MCF 10A (cell line): ENCODE measurements at places on chromosomes 6 and 20.

GRCh38 chr6:143107911-143108761 lies 47.4 kb downstream of the AIG1 start:
- no peak for DNase-seq

DNA sequence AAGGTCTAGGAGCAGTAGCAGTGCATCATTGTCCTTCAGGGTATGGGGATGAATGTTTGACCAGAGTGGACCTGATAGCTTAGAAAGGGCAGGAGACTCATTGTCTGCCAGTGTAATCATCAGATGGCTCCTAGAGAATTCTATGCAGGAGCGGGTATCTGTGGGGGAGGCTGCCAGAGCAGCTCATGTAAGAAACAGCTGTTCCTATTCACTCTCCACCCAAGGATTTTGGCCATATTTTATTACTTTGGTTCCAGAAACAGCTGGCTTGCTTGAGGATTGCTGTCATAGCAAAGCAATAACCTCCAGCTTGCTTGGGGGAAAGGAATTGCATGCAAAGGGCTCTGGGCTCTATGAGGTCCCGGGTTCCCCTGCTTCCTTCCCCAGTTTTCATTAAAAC lies 44.1 kb downstream of the RALY start:
- DNase-seq: no peak

GRCh38 chr6:14023855-14024254 lies 93.7 kb upstream of the CD83 start:
- DNase-seq: no peak

DNA sequence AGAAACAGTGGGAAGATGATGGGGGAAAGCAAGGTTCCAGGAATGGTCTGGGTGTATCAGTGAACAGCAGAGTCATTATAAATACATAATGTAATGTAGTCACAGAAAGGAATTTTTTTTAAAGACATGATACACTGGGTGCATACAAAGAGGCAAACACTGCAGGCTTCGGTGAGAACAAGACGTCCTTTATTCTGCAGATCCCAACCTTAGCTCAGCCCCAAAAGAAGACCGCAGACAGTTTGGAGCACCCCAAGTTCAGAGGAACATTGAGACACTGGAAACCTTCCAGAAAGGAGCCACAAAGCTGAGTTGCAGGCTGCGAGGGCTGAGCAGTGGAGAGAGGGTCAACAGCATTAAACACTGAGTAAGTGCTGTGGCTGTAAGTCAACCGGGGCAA lies 30.6 kb upstream of the FOXC1 start:
- no peak for DNase-seq

DNA sequence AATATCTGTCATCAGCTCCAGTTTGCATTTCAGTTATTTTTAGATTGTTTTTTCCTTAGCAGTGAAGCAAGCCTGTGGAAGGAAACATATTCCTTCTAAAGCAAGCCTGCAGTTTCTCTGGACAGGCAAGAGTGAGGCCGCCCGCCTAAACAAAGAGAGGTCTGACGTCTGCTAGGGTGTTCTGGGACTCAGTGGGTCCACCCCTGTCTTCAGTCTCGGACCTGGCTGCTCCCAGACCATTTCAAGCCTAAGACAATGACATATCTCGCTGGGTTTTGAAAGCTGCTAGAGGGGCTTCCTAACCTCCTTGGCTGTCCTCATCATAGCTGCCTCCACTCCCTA lies 36.8 kb upstream of the RNF24 start:
- no peak for DNase-seq

GRCh38 chr6:85551264-85551663 lies 42.4 kb downstream of the SNX14 start:
- no peak for DNase-seq

GRCh38 chr20:38115205-38115604 lies 49.9 kb downstream of the TGM2 start:
- DNase-seq: no peak

DNA sequence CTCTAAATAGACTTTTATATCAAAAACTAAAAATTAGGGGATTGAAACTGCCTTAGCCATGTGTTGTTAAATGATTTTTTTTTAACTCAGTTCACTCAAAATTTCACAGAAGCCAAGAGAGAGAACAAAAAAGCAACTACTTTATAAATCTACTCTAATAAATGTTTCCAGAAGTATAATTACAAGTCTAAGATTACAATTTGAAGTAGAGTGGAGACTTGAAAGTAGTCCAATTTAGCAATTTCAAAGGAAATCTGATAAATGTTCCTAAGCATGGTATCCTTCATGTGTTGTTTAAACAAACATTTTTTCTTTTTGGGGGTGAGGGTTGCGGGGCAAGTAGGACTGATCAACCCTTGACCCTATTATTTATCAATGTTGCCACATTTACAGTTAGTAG lies 72.6 kb downstream of the PHIP start:
- no peak for DNase-seq

GRCh38 chr20:57756921-57757320 lies 47.1 kb upstream of the PMEPA1 start:
- DNase-seq: no peak

- DNase-seq: no peak
These were observed 3.1 kb downstream of the KLHL32 start for GRCh38 chr6:96927660-96928059.

DNA sequence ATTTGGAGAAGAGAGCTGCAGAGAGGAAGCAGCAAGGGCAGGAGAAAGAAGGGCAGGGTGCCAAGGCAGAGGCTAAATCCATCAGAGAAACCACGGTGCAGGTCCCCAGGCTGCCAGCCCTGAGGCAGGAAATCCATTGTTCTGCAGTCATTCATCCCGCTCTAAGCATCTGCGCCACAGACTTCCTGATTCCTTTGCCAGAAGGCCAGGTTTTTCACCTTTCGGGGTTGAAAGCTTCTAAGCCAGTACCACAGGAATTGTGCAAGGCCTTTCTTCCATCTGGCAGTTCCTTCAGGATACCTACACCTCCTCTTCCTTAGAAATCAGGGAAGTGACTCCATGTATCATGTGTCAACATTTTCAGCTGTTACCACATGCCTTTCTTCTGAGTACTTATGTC lies 45.6 kb downstream of the ADGRF5 start:
- peak; percentile 96 for DNase-seq

DNA sequence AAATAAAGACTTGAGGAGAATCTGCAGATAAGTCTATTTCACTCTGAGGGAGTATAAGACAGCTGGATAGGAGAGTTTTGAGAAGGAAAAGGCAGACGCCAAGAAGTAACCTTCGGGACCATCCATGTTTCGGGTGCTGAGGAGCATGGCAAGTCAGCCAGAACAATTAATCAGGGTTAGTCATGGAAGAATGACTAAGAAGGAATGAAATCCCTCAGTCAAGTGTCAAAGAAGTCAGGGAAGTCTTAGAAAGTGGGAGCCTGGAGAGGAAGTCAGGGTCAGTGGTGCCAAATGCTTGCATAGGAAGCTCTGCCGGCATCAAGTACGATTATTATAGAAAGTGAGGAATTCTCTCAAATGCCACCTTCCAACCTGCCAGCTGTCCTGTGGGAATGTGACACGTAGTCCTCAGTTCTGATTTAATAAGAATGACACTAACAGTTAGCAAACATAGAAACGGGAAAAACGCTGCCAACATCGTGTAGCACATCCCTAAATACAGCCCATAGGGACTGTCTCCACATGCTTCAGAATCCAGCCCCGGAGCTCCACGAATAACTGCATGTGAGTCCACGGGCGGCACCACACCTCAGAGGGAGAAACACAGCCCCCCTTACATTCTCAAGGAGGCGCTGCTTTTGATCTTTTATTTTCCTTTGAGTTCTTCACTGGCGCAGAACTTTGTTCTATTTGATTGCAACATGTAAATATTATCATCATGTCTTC lies 602.7 kb downstream of the PRKN start:
- peak; percentile 18 for DNase-seq

DNA sequence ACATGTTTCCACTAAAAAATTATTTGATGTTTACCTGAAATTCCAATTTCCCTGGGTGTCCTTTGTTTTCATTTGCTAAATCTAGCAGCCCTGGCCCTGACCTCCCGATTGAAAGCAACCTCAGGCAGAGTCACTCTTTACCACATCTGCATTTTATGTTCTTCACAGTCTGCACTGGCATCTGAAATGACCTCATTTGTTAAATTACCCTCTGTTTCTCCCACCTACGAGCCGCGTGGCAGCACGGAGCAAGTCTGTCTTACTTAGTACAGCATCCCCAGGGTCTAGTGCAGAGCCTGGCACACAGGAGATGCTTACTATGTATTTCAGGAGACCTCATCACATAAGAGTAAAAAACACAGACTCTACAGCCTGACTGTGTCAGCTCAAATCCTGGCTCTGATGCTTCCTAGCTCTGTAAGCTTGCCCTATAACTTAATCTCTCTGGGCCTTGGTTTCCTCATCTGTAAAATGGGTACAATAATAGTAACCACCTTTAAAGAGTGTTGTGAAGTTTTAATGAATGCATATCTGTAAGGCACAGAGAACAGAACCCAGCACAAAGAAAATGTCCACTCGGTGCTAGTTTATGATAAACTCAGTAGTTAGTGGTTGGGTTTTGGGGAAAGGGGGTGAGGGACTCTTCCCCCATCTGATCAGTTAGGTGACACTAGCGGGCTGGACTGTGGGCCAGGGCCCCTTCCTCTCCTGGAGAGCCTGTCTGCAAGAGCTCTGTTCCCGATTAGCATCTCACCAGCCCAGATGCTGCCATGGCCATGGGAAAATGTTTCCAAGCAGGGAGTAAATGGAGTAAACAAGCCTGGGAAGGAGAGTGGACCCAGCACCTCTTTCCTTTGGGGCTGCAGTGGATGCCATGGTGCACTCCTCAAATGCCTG lies 88.2 kb downstream of the PREX1 start:
- no peak for DNase-seq

DNA sequence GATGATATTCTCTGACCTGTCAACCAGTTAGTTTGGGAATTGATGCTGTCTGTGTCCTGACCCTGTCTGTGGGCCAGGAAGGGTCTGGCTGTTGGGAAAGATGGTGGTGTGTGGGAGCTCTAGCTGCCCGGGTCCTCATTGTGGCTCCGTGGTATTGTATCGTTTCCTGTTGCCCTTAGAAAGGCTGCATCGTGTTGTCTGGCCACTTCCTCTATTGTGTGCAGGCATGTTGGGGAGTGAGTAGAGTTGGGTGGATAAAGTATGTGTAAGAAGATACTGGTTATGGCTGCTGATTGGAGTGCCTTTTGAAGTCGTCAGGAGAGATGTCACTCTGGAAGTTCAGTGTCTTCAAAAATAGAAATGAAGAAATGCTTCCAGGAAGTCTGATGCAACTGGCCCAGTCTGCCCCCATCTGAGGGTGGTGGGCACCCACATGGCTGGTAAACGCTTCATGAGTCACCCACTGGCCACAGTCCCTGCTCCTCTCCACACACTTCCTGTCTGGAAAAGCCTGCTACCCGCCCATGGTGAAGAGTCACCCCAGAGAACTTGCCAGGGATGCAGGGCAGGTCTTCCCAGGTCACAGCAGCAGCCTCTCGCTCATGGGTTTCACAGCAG lies 27.9 kb downstream of the PPARD start:
- DNase-seq: peak; percentile 97

DNA sequence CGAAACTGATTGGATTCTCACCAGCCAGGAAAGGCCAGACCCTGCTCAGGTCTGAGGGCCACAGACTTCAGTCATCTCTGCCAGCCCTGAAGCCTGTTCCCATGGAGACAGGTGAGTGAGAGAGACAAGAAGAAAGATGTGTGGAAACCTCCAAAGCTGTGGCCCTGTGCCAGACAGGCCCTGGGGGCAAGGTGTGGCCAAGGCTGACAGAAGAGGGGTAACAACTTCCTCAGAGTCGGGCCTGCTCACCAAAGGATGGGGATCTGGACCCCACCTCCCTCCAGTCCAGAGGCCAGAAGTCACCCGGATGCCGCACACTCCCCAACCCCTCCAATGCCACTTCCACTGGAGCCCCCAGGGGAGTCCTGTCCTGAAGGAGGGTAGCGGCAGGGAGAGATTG lies 73.6 kb downstream of the MDGA1 start:
- peak; percentile 81 for DNase-seq

DNA sequence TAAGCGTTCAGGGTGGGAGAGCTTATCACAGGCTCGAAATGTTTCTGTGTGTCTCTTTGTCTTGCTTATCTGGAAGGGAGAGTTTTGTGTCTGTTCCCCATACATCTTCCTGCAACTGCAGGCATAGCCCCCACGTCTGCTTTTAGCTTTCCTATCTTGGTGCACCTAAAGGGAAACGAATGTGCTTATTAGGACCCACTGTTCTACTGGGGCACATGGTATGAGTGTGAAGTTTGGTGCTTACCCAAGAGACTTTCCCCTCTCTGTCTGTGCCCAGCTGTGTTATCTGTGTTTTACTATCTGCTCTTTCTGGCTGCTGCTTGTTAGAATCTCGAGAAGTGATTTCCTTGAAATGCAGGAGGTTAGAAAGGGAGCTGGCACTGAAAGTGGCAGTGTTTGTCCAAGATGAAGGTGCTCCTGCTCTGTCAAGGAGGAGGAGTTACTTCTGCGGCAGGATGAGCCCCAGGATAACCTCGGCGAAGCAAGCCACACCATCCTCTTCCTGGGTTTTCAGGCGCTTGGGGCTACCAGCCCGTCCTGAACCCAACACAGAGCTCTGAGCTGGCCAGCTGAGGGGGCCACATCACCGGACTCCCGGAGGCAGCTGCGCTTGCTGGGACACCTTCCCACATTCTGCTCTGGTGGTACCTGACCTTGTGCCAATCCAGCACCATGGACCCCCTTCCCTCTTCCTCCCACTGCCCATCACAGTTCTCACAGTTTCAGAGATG lies 23.4 kb downstream of the DYNLT1 start:
- DNase-seq: no peak

- DNase-seq: no peak
These were observed 398.4 kb downstream of the TBC1D32 start for GRCh38 chr6:120935908-120936307.

DNA sequence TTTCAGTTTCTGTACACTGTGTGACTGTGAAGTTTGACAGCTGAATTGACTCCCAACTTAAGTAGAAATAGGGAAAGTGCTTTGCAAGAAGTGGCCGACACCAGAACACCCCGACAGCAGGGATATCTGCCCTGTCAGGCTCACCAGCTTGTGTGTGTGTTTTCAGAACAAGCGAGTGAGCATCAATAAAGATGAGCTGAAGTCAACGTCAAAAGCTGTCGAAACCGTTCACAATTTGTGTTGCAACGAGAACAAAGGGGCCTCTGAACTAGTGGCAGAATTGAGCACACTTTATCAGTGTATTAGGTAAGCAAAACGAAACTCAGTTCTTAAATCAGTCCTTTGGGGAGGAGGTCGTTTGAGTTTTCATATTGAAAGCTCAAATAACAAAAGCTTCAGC lies 10.7 kb downstream of the NELFCD start:
- no peak for DNase-seq

GRCh38 chr20:31676609-31676989 lies 38.9 kb downstream of the COX4I2 start:
- DNase-seq: no peak

GRCh38 chr6:149901444-149902140 lies 3.7 kb upstream of the RAET1E start:
- no peak for DNase-seq

DNA sequence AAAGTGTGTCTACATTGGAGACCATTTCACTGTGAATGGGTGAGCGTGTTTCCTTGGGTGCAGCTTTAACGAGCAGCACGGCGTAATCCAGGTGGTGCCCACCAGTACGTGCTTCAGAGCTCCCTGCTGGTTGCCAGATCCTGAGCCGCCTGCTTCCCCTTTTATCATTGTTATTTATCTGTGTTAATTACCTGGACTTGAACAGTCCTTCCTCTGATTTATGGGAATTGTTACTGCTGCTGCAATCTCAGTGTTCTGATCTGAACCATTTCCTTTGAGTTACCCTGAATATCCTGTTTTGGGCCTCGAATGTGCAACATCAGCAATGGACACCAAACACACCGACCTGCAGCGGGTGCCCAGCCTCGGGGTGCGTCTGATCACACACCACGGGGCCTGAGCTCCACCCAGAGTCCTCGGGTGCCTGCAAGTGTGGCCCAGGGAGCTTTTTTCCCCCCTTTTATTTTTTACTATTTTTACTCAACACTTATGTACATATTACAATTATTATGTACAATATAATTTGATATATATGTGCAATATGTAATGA lies 81.3 kb downstream of the RPP40 start:
- no peak for DNase-seq
